NCI-H446 treated with DMSO at 0.1 percent for 48 hours (cell line): ENCODE measurements at places on chromosomes 5 and 9.

GRCh38 chr5:35098214-35098613, 50.5 kb upstream of the AGXT2 start:
- peak; percentile 27 for DNase-seq

DNA sequence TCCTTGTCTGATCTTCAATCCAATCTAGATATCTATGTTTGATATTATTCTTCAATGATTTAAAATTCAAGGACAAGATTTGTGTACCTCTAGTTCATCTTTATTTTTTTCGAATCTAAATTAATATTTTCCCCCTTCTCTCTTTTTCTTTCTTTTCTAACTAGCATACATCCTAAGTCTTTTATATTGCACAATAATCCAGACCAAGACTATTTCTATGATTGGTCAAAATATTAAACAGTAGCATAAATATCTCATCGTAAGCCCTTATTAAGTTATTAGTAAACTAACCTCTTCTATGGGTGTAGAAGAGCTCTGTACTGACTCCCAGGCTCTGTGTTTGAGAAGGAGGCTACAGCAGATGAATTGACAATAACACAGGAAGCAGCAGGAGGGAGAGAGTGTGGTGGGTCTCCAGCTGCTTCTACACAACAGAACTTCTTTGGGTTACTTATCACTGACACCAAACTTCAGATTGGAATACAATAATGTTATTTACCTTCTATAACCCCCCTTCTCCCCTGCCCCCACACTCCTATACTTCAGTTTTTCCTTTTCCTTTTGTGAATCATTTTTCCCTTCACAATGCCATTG, 11.9 kb upstream of the PLCXD3 start:
- no peak for DNase-seq

DNA sequence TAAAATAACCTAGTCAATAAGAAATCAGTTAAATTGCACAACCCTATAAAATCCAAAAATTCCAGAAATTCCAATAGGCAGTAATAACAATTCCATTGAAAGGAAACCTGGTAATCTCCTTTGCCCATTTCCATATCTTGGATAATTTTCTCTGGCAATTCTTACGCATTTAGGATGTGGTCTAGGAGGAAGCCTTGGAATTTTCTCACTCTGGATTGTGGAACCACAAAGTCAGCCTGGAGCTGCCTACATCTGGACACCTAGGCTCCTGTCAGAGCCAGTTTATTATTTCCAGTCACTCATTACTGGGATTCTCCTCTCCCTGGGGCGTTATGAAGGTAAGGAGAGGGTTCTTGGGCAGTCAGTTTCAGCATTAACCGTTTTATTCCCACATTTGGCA, 40.3 kb upstream of the GNE start:
- DNase-seq, result no peak

DNA sequence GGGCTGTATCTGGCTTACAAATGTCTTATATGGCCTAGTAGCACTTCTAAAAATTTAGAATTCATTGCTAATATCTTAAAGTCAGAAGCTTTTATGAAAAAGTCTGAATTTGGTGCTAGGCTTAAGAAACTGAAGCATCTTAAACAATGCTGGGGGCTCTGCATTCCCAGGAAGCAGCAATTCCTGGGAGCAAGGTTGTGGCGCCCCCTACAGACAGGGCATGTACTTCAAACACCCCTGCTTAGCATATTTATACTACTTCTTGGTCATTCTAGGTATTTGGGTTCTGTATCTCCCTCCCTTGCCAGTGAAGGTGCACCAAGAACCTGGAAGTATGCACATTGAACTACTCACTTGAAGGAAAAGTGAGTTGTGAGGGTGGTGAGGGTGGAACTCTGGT, 64.6 kb upstream of the GRIA1 start:
- no peak for DNase-seq

DNA sequence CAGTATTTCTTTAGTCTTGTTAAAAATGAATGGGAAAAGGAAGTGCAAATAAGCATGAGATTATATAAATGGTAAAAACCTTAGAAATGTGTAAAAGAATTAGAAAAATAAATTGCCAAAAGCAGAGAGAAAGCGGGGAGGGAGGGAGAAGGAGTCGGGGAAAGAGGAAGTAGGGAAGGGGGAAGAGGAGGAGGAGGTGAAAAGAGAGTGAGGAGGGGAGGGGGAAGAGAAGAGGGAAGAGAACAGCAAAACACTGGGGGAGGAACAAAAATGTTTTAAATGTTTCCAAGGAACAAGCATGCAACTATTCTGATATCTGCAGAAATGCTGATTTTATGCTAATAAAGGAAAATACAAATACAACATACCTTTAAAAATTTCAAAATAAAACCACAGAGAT, 317.5 kb downstream of the PIK3R1 start:
- no peak for DNase-seq

- DNase-seq, result peak; percentile 95
Observed at GRCh38 chr5:45697201-45697600, 1.0 kb upstream of the HCN1 start.

GRCh38 chr5:142883025-142883424, 112.8 kb downstream of the ARHGAP26 start:
- DNase-seq, result no peak

DNA sequence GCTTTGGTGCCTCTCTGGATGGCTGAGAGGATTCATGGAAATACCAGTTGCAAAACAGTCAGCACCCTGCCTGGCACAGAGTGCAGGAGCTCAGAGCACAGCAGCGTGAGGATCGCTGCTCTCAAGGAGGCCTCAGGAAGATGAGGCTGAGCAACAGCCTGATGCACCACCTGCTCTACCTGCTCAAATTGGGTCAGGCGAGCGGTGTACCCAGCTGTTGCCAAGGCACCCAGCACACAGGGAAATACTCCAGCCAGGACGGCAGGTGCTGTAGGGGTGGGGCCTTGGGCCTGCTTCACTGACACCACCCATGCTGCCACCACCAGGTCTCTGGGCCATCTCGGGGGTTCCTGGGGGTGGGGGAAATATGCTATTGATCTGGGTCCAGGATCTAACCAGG, 4.3 kb downstream of the EEIG1 start:
- DNase-seq, result no peak

GRCh38 chr5:177350776-177351391, 584 bp downstream of the LMAN2 start:
- no peak for DNase-seq

- DNase-seq, result no peak
Observed at GRCh38 chr5:149062371-149063016, 368 bp downstream of the SH3TC2 start.

GRCh38 chr9:89821081-89821480, 216.3 kb downstream of the GADD45G start:
- no peak for DNase-seq
